ENCODE measurements at places on chromosomes 7 and 10.

DNA sequence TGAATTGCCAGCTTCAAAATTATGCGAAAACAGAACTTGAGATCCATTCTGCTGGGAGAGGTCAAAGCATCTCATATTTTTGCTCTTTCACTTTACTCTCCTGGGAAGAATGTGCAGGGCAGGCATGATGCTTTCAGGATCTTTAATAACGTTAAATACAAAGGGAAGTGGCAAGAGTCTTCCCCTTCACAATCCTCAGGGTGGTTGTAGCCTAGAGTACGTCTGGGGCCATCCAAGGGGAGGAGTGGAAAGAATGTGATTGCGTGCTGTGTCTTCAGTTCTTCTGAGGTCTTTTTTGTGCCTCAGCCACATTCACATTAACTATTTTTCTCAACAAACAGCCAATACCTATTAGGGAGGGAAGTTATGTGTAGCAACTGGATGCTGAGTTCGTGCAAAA is 207.3 kb downstream of the HGF start:
- DNase-seq = no peak

- DNase-seq = no peak
These were observed 166.1 kb upstream of the TCERG1L start for GRCh38 chr10:131477457-131478121.

GRCh38 chr10:113650172-113650571 is 13.7 kb downstream of the NRAP start:
- no peak for DNase-seq

DNA sequence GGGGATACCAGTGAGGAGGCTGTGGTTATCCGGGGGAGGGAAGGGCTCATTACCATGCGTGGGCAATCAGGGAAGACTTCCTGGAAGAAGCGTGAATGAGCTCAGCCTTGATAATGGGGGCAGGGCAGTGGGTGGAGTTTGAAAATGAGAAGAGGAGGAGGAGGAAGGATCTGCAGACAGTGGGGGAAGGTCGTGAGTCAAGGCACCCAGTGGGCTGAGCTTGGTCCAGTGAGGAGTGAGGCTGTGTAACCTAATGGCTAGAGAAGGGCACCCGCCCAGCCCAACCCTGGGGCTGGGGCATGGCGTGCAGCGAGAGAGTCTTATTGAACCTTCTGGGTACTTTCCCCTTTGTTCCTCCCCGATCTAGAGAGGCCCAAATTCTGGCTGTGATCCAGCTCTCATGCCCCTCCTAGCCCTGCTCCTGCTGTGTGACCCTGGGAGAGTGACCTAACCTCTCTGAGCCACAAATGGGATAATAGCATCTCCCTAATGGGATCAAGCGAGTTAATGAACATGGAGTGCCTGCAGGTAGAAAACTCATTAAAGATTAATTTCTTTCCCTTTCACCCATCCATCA is 31.5 kb downstream of the CLIP2 start:
- DNase-seq = no peak

GRCh38 chr10:72316748-72317435 is 37.8 kb downstream of the DNAJB12 start:
- DNase-seq = no peak

DNA sequence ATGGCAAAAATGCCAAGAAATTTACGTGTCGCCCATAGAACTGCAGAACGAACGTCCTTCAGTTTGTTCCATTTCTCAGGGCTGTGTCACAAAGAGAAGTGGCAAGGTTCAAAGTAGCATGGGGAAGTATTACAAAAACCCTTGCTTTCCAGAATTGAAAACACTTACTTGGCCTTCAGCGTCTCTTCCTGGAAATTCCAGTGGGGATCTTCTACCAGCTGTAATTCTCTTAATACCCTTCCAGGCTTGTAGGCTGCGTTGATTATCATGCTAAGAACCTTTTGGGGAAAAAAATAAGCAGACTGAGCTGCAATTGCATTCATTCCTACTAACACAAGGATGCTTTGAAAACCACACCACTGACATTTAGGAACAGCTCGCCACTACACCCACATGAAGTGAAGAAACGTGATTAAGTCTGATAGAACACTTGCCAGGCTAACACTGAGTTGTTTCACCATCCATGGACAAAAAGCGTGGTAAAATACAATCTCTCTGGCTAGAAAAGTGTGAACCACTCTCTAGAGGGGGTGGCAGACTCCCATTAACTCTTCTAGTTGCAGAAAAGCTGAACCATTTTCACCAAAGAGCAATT is 222.3 kb downstream of the SFMBT2 start:
- DNase-seq = no peak

GRCh38 chr7:4791738-4792536 is 16.5 kb downstream of the AP5Z1 start:
- DNase-seq = peak; percentile 76

DNA sequence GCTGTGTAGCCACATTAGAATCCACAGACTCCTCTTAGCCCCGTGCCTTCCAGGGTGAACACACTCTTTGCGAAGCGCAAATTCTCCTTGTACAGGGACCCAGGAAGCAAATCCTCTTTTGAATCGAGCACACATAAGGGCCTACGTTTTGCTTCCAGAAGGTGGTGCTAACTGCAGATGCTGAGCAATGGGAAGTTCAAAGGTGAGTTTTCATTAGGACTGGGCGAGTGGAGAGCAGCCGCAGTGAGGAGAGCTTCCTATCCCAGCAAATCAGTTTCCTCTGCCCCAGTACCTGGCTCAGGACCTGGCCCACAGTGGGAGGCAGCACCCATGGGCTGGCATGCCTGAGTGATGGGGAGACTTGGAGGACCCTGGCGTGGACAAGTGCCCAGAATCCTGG is 23.5 kb upstream of the GPR26 start:
- DNase-seq = peak; percentile 59

DNA sequence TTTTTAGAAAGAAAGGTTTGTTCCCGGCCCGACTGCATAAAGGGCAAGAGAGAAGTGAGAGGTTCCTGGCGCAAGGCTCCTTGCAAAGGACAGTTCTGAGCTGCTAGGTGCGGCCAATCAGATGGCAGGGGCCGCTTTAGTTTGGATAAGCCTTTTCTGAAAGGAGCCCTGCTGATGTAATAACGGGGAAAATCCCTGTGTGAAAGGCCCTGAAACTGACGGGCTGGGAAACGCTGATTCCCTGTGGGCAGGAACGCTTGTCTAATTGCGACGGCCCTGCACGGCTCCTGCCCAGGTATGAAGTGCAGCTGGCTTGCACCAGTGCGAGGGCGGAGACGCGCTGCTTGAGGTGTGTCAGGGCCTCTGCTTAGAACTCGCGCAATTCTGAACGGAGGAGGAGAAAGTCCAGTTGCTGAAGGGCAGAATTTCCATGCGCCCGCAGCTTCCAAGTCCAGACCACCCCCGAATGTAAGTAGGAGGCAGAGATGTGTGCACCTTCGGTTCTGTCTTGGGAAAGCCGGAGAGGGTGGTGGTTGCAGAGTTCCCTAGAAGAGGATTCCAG is 30.5 kb downstream of the TACC2 start:
- DNase-seq = no peak

- DNase-seq = no peak
These were observed 15.9 kb upstream of the FAM171A1 start for GRCh38 chr10:15387021-15387420.

- no peak for DNase-seq
These were observed 6.8 kb upstream of the TFEC start for GRCh38 chr7:116037401-116037800.

- no peak for DNase-seq
These were observed 8.0 kb downstream of the FRMPD2 start for GRCh38 chr10:48266528-48266927.

DNA sequence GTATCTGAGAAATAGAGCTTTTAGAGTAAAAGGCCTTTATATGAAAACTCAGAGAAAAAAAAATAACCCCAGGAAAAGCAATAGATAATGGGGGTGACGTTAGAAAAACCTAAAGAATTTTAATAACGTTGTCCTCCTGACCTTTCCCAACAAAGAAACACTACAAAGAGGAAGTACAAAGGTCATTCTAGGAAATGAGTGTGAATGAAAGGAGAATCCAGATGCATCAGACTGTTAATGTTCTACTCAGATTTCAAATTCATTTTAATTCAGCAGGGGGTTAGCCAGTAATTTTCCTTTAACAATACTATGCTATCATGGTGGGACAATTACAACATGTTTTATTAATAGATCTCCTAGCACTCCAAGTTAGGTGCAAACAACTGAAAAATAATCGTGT is 73.8 kb upstream of the CDK1 start:
- DNase-seq = no peak

Data from islet precursor cell (in vitro differentiated cells).